ENCODE measurements at places on chromosomes 2 and 18. TPM values are rescaled to one million over a fixed set of nuclear protein-coding genes. Genes with fewer than 3 reads are reported as not detected.
A peak's percentile ranks its signal among the peaks of the same experiment; 100 is the strongest.

ERICH2 gene
- not detected for total RNA-seq

CPO gene
- not detected for total RNA-seq

CAVIN2 gene
- 28.1 TPM for total RNA-seq

GRCh38 chr2:109638795-109639194, 24.6 kb downstream of the SOWAHC start:
- DNase-seq: no peak

- peak; percentile 68 for DNase-seq
These were observed 83.8 kb downstream of the VIT start for GRCh38 chr2:36780231-36780839.

- DNase-seq: no peak
These were observed 4.5 kb upstream of the POLE4 start for GRCh38 chr2:74953796-74954499.

- no peak for DNase-seq
These were observed 61.4 kb upstream of the TFCP2L1 start for GRCh38 chr2:121346407-121346806.

GRCh38 chr18:13628211-13628610, 98.1 kb downstream of the FAM210A start:
- DNase-seq: no peak

DNA sequence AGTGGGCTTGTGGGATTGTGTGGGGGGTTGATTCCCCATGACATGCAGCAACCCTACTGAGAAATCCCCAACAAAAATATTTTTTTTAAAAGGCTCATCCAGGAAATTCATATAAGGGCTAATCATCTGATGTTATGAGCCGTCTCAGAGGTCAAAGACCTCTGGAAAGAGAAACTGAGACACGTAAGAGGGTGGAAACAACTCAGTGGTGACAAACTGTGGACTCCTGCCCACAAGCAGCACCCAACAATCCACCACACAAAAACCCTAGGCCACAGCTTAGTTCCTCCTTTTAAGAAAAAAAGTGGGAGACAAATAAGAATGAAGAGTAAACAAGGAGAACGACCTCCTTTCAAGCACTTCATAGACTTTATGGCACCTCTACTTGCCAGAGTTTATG, 1096.1 kb upstream of the NRXN1 start:
- no peak for DNase-seq

GRCh38 chr18:34121200-34121721, 103.5 kb downstream of the NOL4 start:
- peak; percentile 22 for DNase-seq

DNA sequence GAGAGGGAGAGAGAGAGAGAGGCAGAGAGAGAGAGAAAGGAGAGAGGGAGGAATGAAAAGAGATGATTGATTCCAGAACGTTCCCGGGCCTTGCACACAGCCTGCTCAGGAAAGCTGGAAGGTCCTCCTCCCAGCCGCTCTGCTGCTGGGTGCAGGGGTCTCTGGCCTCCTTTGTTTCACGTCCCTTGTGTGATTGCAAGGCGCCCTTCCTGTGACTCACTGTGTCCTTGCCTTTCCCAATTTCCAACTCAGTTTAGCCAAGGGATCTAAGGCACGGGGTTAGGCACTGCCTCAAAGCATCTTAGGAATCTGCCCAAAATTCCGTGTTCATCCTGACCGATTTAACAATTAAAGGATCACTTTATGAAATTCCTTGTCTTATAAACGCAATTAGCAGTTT, 221.2 kb downstream of the KLHL29 start:
- no peak for DNase-seq

DNA sequence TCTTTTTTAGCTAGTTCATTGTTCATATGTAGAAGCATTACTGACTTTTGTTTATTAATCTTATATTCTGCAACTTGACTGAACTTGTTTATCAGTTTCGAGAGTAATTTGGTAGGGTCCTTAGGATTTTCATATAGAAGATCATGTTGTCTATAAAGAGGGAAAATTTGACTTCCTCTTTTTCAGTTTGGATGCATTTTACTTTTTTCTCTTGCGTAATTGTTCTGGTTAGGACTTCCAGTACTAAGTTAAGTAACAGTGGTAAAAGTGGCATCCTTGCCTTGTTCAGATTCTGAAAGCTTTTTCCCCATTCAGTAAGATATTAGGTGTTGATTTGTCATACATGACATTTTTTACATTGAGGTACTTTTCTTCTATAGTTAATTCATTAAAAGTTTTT, 726.0 kb downstream of the KCNJ3 start:
- no peak for DNase-seq

All from SJSA1 (cell line).